ENCODE measurements at places on chromosomes 5 and 9. TPM values are rescaled to one million over a fixed set of nuclear protein-coding genes. Genes with fewer than 3 reads are reported as not detected.

- DNase-seq, result no peak
These were observed 93.6 kb downstream of the CAMSAP1 start for GRCh38 chr9:135813671-135814290.

The FBXO38 gene
- 48.3 TPM for total RNA-seq

- no peak for DNase-seq
These were observed 3.7 kb upstream of the SVEP1 start for GRCh38 chr9:110583237-110583636.

DNA sequence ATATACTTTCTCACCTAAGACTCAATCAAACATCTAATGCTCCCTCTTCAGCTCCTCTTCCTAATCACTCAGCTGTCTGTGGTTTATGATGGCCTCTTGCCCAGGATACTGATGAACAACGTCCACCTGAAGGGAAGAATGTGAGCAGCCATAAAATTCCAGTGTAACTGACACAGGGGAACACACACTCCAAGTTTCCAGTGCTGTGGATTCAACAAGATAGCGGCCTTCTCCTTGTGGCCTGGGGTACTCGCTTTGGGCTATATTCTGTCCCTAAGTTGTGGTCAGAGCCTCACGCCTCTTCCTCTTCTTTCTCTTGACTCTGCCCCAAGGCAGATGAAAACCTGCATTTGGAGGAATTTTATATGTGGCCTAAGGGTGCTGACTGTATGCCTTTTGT lies 11.7 kb downstream of the B4GALT1 start:
- DNase-seq, result no peak

DNA sequence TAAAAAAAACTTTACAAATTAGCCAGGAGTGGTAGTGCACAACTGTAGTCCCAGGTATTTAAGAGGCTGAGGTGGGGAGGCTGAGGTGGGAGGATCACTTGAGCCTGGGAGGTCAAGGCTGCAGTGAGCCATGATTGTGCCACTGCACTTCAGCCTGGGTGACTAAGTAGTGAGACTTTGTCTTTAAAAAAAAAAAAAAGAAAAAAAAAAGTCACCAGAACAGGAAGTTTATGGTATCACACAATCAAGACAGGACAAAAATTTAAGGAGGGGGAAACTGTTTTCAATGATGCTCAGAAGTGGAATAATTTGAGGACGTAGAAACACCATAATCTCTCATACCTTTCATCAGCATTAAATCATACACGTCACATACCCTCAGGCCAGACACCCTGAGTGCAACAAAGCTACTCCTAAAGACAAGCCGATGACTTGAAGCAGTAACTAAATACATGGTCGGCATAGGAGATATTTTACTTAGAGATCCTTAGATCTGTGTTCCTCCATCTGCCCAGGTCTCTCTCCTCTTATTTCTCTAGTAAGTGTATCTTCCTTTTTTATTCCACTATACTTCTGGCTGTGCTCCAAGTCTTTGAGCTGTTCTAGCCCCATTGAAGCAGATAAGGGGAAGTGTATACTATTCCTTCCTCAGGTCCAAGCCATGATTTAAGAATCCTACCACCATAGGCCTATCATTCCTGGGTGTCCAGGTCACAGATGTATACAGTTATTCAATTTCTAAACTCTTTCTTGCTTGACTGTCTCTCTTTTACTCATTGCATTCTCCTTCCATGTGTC lies 91.3 kb upstream of the APC start:
- no peak for DNase-seq

DNA sequence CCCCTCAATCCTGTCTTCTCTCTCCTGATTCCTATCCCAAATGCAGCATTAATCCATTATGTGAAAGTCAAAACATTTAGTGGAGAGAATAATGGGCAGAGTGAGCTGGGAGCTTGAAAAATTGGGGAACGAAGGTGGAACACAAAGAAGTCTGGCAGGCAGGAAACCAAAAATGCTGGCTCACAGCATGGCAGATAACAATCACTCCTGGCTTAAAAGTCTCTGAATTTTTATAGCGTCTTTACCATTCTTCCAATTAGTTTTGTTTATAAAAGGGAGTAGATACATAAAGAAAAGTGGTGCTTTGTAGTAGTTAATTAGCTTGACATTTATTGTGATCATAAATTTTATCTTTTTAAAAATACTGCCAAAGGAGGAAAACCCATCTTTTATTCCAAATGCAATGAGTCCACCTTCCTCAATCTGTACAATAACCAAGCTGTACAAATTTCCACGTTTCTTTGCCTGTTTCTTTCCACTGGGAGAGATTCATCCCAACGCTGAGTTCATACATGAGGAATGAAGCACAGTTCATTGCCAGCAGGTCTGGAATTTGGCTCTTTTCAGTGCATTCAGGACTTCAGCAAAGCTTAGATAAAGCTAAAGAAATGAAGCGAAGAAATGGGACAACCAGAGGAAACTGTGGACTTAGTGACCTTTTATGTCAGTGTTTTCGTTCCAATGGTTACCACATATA lies 174.7 kb downstream of the HMHB1 start:
- no peak for DNase-seq

Data from heart right ventricle (tissue), 16 donors.